ENCODE measurements at places on chromosomes 1 and 21. TPM values are rescaled to one million over a fixed set of nuclear protein-coding genes. Genes with fewer than 3 reads are reported as not detected.

The RIPPLY3 gene
- not detected for total RNA-seq

The TRIM63 gene
- total RNA-seq = 0.46 TPM

The HEYL gene
- total RNA-seq = 17.7 TPM

The LIN28A gene
- not detected for total RNA-seq

The FOXO6 gene
- total RNA-seq = 0.43 TPM

The GJA4 gene
- total RNA-seq = 20.0 TPM

The MAN1C1 gene
- total RNA-seq = 19.7 TPM

GRCh38 chr21:42258150-42258884, 39.4 kb downstream of the ABCG1 start:
- H3K4me3 ChIP-seq = no peak overlapping the region
- H3K27me3 ChIP-seq = no peaks in the 10 kb centered on the region
- peaks cover 39% of the 10 kb centered on the region for H3K4me1 ChIP-seq
- H3K27ac ChIP-seq = no peak overlapping the region

GRCh38 chr1:35191429-35192055, 1.4 kb downstream of the SFPQ start:
- H3K4me1 ChIP-seq = peaks cover 43% of the 10 kb centered on the region
- H3K27ac ChIP-seq = peak overlapping the region; percentile 99
- no peak for DNase-seq
- H3K36me3 ChIP-seq = peaks cover 50% of the 10 kb centered on the region
- no peaks in the 10 kb centered on the region for H3K27me3 ChIP-seq

DNA sequence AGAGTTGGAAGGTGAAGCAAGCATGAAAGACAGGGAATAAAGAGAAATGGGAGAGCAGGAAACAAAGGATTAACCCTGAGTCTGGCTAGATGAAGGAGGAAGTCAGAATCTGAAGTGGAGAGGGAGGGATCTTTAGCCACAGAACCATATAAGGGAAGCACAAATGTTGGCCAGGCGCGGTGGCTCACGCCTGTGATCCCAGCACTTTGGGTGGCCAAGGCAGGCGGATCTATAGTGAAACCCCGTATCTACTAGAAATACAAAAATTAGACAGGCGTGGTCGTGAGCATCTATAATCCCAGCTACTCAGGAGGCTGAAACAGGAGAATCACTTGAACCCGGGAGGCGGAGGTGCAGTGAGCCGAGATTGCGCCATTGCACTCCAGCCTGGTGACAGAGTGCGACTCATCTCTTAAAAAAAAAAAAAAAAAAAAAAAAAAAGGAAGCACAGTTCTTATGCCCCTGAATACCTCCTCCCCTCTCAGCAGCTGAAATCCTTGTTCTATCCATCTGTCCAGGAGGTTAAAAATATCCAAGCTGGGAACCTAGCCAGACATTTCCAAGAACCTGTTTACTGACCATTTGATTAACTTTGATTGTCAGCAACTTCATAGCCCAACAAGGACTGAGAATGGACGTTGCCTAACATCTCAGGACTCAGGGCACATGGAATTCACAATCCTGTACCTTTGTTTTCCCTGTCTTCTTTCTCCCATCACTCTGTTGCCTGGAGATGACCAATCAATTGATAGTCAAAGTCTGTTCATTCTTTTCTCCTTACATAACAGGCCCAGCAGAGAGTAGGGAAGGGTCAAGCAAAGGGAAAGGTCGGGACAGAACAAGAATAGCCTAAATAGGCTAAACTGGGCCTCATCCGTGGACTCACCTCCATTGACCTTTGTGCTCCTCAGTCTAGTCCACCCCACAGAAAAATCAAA, 10.6 kb downstream of the TXNIP start:
- H3K4me1 ChIP-seq = peaks cover 67% of the 10 kb centered on the region
- H3K36me3 ChIP-seq = no peaks in the 10 kb centered on the region
- no peaks in the 10 kb centered on the region for H3K27me3 ChIP-seq
- peak overlapping the region; percentile 18 for H3K4me3 ChIP-seq

- DNase-seq = no peak
- no peaks in the 10 kb centered on the region for H3K4me1 ChIP-seq
- H3K27ac ChIP-seq = no peak overlapping the region
- H3K36me3 ChIP-seq = no peaks in the 10 kb centered on the region
- no peak overlapping the region for H3K4me3 ChIP-seq
These were observed 110.4 kb upstream of the C1orf21 start for GRCh38 chr1:184276416-184276815.

- H3K27me3 ChIP-seq = no peaks in the 10 kb centered on the region
- no peak overlapping the region for H3K27ac ChIP-seq
- H3K36me3 ChIP-seq = no peaks in the 10 kb centered on the region
- H3K4me3 ChIP-seq = no peak overlapping the region
- DNase-seq = peak; percentile 55
- no peaks in the 10 kb centered on the region for H3K4me1 ChIP-seq
These were observed 8.9 kb upstream of the KCNN3 start for GRCh38 chr1:154879038-154879421.

DNA sequence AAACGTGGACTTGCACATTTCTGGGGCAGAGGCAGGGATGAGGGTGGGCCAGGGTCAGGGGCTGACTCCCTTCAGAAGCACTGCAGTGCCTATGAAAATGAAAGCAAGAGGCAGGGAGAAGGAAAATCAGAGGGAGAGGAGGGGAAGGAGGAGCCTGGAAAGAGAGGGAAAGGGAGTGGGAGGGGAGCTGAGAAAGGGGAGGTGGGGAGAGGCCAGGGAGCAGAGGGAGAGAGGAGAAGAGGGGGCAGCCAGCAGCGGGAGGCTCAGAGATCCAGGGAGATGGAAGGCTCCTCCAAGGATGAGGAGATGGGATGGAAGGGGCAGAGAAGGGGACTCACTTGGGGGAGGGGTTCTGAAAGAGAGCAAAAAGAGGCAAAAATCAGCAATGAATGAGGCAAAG, 96.3 kb upstream of the KLHDC7A start:
- no peaks in the 10 kb centered on the region for H3K36me3 ChIP-seq
- no peaks in the 10 kb centered on the region for H3K27me3 ChIP-seq
- no peak overlapping the region for H3K27ac ChIP-seq
- H3K4me3 ChIP-seq = no peak overlapping the region
- DNase-seq = no peak

GRCh38 chr1:118504867-118505266, 319.8 kb upstream of the SPAG17 start:
- no peak overlapping the region for H3K4me3 ChIP-seq
- H3K27ac ChIP-seq = no peak overlapping the region
- no peaks in the 10 kb centered on the region for H3K4me1 ChIP-seq
- H3K36me3 ChIP-seq = no peaks in the 10 kb centered on the region
- H3K27me3 ChIP-seq = no peaks in the 10 kb centered on the region

- DNase-seq = no peak
- no peaks in the 10 kb centered on the region for H3K27me3 ChIP-seq
- peaks cover 2% of the 10 kb centered on the region for H3K4me1 ChIP-seq
These were observed 59.8 kb downstream of the KDM1A start for GRCh38 chr1:23079025-23079424.

GRCh38 chr1:199089393-199090122, 450.7 kb downstream of the PTPRC start:
- H3K27ac ChIP-seq = no peak overlapping the region
- H3K27me3 ChIP-seq = no peaks in the 10 kb centered on the region
- H3K4me1 ChIP-seq = no peaks in the 10 kb centered on the region
- H3K36me3 ChIP-seq = no peaks in the 10 kb centered on the region
- no peak for DNase-seq

- H3K27me3 ChIP-seq = no peaks in the 10 kb centered on the region
- H3K4me1 ChIP-seq = peaks cover 6% of the 10 kb centered on the region
These were observed 2.0 kb downstream of the CHI3L1 start for GRCh38 chr1:203184467-203184866.

GRCh38 chr1:89866568-89866967, 45.7 kb downstream of the LRRC8D start:
- H3K36me3 ChIP-seq = no peaks in the 10 kb centered on the region
- H3K27me3 ChIP-seq = no peaks in the 10 kb centered on the region
- H3K4me3 ChIP-seq = no peak overlapping the region
- no peak overlapping the region for H3K27ac ChIP-seq
- H3K4me1 ChIP-seq = no peaks in the 10 kb centered on the region
- no peak for DNase-seq

- DNase-seq = no peak
- no peak overlapping the region for H3K27ac ChIP-seq
- H3K27me3 ChIP-seq = no peaks in the 10 kb centered on the region
These were observed 368.0 kb downstream of the PDE4B start for GRCh38 chr1:66160719-66161118.

DNA sequence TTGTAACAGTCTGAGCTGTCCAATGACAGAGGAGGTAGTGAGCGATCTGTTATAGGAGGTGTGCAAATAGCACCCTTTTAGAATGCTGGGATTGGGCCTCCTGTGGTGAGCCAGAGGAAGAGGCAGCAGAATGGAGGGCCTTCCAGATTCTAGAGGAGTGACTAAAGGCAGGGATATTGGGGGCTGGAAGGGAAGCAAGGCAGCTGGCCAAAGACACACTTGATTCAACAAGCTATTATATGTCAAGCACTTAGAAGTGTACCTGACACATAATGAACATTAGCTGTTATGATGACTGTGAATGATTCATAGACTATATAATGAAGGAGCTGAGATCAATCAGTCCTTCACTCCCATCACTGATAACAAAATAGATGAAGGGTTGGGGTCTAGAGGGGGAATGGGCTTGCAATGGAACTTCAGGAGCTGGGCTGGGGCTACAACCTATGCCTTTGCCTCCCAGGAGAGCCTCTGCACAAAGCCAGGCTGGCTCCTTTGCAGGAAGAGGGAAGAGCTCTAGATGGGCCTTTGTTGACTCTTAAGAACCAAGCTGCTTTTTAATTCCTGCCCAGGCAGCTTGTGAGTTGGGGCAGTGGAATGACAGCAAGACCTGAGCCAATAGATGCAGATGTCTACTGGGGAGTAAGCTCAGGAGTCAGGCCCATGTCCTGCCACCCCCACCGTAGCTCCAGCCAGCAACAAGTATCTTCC, 2.3 kb upstream of the MKNK1 start:
- peaks cover 24% of the 10 kb centered on the region for H3K36me3 ChIP-seq
- H3K4me3 ChIP-seq = no peak overlapping the region
- H3K4me1 ChIP-seq = peaks cover 34% of the 10 kb centered on the region
- no peaks in the 10 kb centered on the region for H3K27me3 ChIP-seq

GRCh38 chr1:234875953-234876855, 252.4 kb downstream of the TOMM20 start:
- peak; percentile 66 for DNase-seq
- peaks cover 25% of the 10 kb centered on the region for H3K4me1 ChIP-seq
- no peak overlapping the region for H3K4me3 ChIP-seq
- H3K36me3 ChIP-seq = no peaks in the 10 kb centered on the region
- peak overlapping the region; percentile 85 for H3K27ac ChIP-seq

DNA sequence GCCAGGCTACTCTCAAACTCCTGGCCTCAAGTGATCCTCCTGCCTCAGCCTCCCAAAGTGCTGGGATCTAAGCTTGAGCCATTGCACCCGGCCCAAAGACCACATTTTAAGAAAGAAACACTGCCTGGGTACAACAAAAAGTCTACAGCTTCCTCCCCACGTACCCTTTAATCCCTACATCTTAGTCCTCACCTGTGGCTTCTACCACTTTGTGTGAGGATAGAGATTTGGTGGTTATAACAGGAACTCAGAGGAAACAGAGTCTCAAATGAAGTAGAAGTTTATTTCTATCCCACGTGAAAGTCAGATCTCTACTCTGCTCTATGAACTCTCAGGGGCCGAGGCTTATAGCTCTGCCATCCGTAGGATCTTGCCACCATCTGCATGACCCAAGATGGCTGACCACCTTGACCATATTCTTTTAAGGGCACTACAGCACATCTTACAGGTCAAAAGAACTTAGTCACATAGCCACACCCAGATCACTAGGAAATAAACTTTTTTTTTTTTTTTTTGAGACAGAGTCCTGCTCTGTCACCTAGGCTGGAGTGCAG, 13.4 kb downstream of the GPX7 start:
- no peaks in the 10 kb centered on the region for H3K27me3 ChIP-seq
- H3K4me1 ChIP-seq = no peaks in the 10 kb centered on the region
- no peak for DNase-seq
- no peaks in the 10 kb centered on the region for H3K36me3 ChIP-seq
- H3K4me3 ChIP-seq = no peak overlapping the region

- no peaks in the 10 kb centered on the region for H3K27me3 ChIP-seq
- no peak overlapping the region for H3K27ac ChIP-seq
- no peaks in the 10 kb centered on the region for H3K4me1 ChIP-seq
These were observed 44.9 kb downstream of the PAFAH2 start for GRCh38 chr1:25952841-25953401.

- no peak overlapping the region for H3K4me3 ChIP-seq
- no peak for DNase-seq
- H3K27ac ChIP-seq = no peak overlapping the region
- H3K36me3 ChIP-seq = no peaks in the 10 kb centered on the region
- no peaks in the 10 kb centered on the region for H3K4me1 ChIP-seq
- H3K27me3 ChIP-seq = no peaks in the 10 kb centered on the region
These were observed 25.9 kb upstream of the NBPF3 start for GRCh38 chr1:21414015-21414414.

- H3K27ac ChIP-seq = no peak overlapping the region
- H3K4me1 ChIP-seq = no peaks in the 10 kb centered on the region
- H3K4me3 ChIP-seq = no peak overlapping the region
- no peak for DNase-seq
- no peaks in the 10 kb centered on the region for H3K27me3 ChIP-seq
These were observed 293.0 kb downstream of the NTNG1 start for GRCh38 chr1:107433635-107434360.

- H3K27me3 ChIP-seq = no peaks in the 10 kb centered on the region
- no peak overlapping the region for H3K4me3 ChIP-seq
- no peak overlapping the region for H3K27ac ChIP-seq
- DNase-seq = no peak
- no peaks in the 10 kb centered on the region for H3K4me1 ChIP-seq
These were observed 47.7 kb upstream of the USP24 start for GRCh38 chr1:55262822-55263221.

- H3K27me3 ChIP-seq = no peaks in the 10 kb centered on the region
- H3K36me3 ChIP-seq = no peaks in the 10 kb centered on the region
- DNase-seq = no peak
These were observed 99.2 kb upstream of the PALMD start for GRCh38 chr1:99546432-99547416.

- DNase-seq = no peak
- H3K36me3 ChIP-seq = no peaks in the 10 kb centered on the region
- H3K4me3 ChIP-seq = no peak overlapping the region
These were observed 24.4 kb downstream of the LGR6 start for GRCh38 chr1:202217951-202218350.

DNA sequence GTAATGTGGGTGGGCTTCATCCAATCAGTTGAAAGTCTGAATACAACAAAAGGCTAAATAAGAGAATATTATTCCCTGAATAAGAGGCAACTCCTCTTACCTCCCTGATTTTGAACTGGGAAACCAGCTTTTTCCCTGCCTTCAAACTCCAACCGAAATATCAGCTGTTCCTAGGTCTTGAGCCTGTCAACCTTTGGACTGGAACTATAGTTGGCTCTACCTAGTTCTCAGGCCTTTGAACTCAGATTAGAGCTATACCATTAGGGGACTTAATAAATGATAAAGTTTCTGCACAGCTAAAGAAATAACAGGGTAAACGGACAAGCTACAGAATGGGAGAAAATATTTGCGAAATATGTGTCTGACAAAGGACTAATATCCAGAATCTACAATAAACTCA, 43.8 kb upstream of the BEND5 start:
- no peak overlapping the region for H3K27ac ChIP-seq
- no peaks in the 10 kb centered on the region for H3K27me3 ChIP-seq
- no peaks in the 10 kb centered on the region for H3K4me1 ChIP-seq
- H3K4me3 ChIP-seq = no peak overlapping the region

GRCh38 chr1:1778663-1779319, 521 bp upstream of the NADK start:
- peak overlapping the region; percentile 86 for H3K4me3 ChIP-seq
- H3K27me3 ChIP-seq = no peaks in the 10 kb centered on the region
- no peaks in the 10 kb centered on the region for H3K36me3 ChIP-seq
- peaks cover 79% of the 10 kb centered on the region for H3K4me1 ChIP-seq

GRCh38 chr1:18340158-18340764, 140.5 kb upstream of the KLHDC7A start:
- DNase-seq = no peak
- H3K4me1 ChIP-seq = no peaks in the 10 kb centered on the region
- H3K27ac ChIP-seq = no peak overlapping the region
- no peaks in the 10 kb centered on the region for H3K36me3 ChIP-seq

Data from upper lobe of right lung (tissue), 1 donor.